ELF-1 (cell line): ENCODE measurements at places on chromosomes 7 and 10.

GRCh38 chr7:139899328-139899955 is 70.4 kb downstream of the TBXAS1 start:
- DNase-seq: no peak

DNA sequence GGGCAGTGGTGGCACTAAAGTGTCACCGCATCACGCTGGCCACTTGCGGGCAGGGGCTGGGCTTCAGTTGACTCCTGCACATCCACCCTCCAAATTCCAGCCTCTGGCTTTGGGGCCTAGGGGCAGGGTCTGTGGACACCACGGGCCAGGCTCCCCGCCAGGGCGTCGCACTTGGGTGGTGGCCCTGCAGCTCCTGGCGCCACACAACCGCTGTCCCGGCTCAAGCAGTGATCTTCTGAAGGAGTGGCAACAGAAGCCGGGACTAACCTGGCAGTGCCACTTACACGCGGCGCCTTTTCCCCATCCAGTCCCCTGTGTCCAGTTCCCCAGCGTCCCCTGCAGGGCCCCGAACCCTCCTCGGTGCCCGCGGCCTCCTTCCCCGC is 134.3 kb upstream of the ZNF92 start:
- peak; percentile 35 for DNase-seq

DNA sequence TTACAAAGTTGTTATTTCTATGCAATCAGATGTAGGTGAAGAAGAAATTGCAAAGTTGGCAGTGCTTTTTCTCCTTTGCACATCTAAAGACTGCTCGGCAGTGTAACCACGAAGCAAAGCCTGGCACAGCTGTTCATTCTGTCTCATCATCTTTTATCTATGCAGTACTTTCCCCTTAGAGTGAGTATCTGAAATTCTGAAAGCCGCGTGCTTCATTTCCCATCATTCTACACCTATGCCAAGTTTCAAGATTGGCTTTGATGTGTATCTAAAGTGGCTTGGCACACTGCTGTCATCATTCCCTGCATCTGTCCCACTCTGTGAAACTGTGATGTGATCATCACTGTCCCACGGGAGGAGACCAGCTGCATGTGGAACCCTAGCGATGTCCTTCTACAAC is 15.2 kb downstream of the SOSTDC1 start:
- DNase-seq: no peak

DNA sequence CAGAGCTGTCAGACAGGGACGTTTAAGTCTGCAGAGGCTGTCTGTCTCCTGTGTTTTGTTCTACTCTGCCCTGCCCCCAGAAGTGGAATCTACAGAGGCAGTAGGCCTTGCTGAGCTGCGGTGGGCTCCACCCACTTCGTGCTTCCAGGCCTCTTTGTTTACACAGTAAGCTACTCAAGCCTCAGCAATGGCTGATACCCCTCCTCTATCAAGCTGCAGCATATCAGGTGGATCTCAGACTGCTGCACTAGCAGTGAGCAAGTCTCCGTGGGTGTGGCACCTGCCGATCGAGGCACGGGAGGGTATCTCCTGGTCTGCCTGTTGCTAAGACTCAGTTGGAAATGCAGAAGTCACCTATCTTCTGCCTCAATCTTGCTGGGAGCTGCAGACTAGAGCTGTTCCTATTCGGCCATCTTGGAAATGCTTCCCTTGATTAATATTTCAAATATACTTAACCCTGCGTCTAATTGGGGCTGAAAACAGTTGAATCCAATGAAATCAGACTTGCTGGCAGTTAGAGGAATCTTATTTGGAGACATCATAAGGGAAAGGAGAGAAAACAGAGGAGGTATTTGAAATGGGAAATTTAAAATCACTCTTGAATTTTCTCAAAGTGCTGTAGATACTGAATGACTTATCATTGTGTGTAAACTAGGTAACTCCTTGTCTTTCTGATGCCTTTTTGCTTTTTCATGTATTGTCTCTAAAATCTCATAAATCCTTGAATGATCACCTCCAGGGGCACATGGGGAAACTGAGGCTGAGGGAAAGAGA is 13.8 kb upstream of the CYP3A5 start:
- DNase-seq: peak; percentile 93

GRCh38 chr7:36862771-36863261 is 138.5 kb upstream of the AOAH start:
- no peak for DNase-seq

GRCh38 chr7:43509906-43510305 is 73.0 kb upstream of the STK17A start:
- no peak for DNase-seq

- peak; percentile 43 for DNase-seq
These were observed 95.3 kb downstream of the KAT6B start for GRCh38 chr10:74921744-74922143.

- no peak for DNase-seq
These were observed 80.6 kb downstream of the ORC5 start for GRCh38 chr7:104127204-104127603.

DNA sequence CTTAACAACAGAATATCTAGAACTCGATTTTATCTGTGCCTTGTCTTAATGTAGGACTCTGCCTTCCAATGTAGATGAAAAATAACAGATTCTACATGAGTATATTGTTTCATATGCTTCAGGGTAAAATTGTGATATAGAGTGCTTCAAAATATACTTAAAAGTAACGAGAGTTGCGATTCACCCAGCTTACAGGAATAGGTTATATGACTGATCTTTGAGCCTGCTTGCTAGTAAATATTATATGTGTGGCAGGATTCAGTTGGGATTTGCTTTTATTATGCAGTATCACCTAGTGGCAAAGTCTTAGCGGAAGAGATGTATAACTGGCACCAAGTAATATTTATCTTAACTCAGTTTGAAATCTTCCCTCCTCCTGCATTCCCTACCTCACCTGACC is 183.3 kb downstream of the SEMA3E start:
- no peak for DNase-seq

GRCh38 chr10:90458571-90458970 is 399.3 kb downstream of the HTR7 start:
- no peak for DNase-seq

DNA sequence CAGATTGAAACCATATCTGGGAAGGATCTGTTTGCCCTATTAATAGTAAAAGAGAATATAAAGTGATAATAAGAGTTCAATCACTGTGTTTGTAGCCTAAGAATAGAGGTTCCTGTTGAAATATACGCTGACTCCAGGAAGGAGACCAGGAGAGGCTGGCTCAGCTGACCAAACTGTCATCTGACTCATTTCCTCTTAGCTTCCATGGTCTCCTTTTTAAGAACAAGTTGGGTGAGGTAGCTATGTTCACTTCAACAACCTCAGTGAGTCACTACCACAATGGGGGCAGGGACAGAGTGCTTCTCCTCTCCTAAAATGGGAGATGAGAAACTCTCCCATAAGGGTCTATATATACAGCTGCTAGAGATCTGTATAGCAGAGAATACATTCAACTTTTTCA is 543.3 kb downstream of the CALN1 start:
- peak; percentile 6 for DNase-seq

- no peak for DNase-seq
These were observed 204.9 kb upstream of the FRMD4A start for GRCh38 chr10:14535457-14536130.

GRCh38 chr10:88735661-88736060 is 24.2 kb upstream of the LIPN start:
- no peak for DNase-seq

GRCh38 chr10:4255751-4256150 is 470.7 kb upstream of the KLF6 start:
- DNase-seq: no peak

DNA sequence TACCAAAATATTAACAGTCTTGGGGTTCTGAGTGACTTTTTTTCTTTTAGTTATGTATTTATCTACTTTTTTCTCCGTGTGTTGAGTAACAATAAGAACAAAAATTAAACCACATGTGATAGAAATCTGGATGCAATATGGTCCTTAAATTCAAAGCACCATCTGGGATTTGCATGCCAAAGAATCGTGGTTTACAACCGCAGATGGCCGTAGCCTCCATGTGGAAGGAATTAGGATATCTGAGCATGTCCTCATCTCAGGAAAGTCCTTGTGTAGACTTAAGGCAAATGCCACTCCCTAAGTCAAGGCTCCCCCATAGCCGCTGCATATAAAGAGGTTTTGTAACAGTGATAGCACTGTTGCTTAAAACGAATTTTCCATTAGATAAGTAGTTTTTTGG is 304.0 kb downstream of the ZEB1 start:
- no peak for DNase-seq

GRCh38 chr7:42843205-42843800 is 68.6 kb downstream of the C7orf25 start:
- peak; percentile 47 for DNase-seq

DNA sequence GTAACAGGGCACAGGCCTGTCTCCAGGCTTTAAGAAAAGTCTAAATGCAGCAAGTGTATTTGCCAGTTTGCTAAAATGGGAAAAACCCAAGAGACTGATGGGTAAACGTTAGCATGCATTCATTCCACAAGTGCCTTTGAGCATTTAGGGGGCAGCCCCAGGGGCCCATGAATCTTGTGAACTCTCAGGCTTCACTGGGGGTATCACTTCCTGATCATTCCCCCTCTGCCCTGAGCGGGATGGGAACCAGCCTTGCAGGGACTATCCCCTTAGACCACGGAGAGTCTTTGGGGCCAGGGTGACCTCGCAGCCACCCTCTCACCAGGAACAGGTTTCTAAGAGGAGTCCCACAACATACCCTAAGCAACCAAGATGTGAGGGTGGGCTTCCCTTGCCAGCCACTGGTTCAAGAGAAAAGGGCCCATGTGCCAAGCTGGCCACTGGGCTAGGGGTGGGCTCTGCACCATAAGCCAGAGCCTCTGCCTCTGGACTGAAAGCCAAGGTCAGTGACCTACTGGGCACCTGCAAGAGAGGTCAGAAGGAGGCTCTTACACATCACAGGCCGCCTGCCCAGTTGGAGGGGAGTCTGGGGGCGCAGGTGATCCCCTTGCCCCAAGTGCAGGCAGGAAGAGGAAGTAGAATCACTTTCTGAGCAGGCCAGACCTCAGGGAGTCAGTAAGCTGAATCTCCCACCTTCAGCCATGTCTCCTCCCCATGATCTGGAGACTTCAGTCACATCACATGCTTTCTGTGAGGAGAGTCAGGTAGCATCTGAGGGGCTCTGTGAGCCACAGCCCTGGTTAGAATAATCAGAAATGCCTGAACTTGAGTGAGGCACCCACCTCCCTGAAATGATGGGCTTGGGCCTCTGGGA is 75.0 kb downstream of the C10orf105 start:
- no peak for DNase-seq

GRCh38 chr10:103548006-103548405 is 54.5 kb downstream of the NEURL1 start:
- DNase-seq: no peak

- peak; percentile 18 for DNase-seq
These were observed 750 bp upstream of the CDK14 start for GRCh38 chr7:90595342-90595800.

- no peak for DNase-seq
These were observed 391.0 kb downstream of the SUGCT start for GRCh38 chr7:40525764-40526163.

DNA sequence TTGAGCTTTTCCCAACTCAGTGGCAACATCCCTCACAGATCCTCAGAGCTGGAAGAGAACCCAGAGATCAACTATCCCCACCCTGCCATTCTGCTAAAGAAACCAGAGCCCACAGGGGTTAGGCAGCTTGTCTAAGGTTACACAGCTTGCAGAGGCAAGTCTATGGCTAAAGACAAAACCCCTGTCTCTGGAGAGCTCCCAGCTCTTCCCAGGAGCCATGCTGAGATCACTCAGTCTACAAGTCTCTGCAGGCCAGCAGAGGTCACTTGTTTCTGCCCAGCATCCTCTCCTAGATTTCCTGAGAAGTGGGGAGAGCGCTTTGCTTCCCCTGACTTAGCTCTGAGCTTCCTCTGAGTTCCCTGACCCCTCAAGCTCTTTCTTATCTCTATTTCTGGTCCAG is 28.5 kb upstream of the LOXL4 start:
- peak; percentile 41 for DNase-seq

DNA sequence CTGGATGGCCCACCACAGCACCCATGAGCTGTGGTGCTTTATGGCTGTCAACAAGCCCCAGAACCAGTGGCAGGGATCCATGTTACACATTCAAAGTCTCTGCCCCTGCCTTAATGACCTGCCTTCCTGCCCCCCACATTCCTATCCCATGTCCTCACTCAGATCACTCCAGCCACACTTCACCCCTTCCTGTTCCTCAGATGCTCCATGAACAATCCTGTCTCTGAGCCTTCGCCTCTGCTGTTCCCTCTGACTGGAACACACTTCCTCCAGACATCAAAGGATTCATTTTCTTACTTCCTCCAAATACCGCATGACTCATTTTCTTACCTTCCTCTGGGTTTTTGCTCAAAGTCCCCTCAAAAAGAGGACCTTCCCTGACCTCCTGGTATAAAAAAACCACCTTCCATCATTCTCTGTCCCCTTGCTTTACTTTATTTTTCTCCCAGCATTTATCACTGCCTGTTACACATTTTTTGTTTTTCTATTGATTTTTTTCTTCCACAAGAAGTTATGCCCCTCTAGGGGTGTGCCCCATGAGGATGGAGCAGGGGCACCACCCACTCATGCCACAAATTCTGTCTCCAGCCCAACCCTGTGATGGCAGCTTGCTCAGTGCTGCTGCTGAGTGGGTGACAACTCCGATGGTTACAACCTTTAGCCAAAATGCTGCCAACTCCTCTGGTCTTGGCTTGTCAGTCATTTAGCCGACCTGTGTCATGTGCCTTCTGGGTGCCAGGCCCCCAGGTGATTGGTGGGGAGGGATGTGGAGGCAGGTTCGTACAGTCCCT is 18.2 kb downstream of the COL13A1 start:
- DNase-seq: no peak

DNA sequence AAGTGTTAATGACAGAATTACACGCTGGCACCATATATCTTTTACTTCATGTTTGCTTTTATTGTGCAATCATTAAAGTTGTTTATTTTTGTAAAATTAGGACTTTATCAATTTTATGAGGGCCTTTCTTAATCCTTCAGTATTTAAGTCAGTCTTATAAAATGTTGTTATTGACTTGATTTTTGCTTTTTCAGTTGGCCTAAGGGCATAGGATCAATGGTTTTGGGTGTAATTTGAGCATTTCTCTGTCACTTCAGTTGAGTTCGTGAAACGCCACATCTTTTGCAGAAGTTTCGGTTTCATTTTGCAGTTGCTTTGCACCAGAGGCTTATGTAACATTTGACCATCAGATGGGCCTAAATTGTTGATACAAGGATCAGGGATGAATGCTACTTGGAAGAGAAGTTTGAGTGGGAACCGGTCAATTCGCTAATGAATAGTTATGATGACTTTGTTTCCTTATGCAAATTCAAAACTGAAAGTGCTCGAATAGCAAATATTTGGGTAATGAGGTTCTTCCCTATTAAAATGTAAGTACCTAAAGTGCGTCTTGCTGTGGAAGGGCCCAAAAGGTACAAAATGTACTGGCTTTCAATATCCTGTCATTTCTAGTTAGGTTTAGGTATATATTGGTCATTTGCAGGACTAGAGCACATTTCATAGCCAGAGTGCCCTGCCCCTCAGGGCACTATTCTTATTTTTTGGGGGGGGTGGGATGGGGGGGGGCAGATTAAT is 340.9 kb downstream of the LRMDA start:
- DNase-seq: no peak

- no peak for DNase-seq
These were observed 31.1 kb upstream of the NEUROD6 start for GRCh38 chr7:31371621-31372020.

- peak; percentile 19 for DNase-seq
These were observed 41.2 kb downstream of the COL13A1 start for GRCh38 chr10:69842882-69843281.
